Fibroblast of mammary gland (primary cell): ENCODE measurements at places on chromosomes 7 and 10.

GRCh38 chr10:131083915-131084790, 227.4 kb downstream of the TCERG1L start:
- DNase-seq: no peak

DNA sequence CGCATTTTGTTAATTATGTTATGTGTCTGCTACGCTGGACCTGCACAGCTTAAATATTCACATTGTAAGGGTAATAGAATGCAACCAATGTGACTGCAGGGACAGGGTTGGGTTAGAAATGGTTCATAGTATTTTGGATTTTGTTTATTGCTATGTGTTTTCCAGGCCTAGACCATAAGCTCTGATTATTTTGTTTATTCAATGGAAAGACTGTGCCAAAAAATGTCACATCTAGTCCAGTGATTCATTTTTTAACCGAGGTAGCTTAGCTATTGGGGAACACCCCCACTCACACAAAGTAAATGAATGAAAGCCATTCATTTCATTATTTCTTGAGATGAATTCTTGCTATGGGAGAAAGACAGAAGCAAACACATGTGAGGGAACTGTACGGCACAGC, 516.5 kb upstream of the ANKRD30A start:
- DNase-seq: no peak

GRCh38 chr7:14507617-14508016, 394.9 kb downstream of the DGKB start:
- DNase-seq: peak; percentile 66

- peak; percentile 12 for DNase-seq
Measured at GRCh38 chr10:61024856-61025201, 80.8 kb upstream of the RHOBTB1 start.

DNA sequence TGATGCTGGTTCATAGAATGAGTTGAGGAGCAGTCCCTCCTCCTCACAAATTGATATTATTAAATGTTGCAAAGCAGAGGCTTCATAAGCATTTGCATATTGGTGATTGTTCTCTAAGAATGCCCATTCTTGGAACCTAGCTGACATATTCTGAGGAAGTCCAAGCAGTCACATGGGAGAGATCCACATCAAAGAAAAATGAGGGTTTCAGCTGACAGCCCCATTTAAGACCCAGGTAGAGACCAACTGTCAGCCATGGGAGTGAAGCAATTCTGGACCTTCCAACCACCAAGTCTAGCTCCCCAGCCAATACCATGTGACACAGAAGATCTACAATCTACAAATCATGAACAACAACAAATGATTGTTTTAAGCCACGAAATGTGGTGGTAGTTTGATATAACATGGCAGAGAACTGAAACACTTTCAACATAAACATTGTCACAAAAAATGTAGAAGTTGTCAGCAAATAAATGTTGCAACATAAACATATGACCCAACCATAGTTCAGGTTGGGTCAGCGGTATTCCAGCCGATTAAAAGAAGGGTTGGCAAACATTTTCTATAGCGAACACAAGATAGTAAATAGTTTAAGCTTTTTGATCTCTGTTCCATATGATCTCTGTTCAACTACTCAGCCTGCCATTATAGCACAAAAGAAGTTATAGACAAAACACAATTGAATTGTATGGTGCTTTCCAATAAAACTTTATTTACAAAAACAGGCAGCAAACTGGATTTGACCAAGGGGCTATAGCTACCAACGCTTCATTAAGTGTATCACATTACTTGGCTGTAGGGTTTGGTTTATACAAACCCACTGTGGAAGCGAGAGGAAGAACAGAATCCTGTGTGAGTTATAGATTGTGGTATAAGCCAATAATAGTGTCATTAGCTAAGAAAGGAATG, 41.4 kb upstream of the MPP7 start:
- no peak for DNase-seq

GRCh38 chr10:42969147-42969546, 107.7 kb upstream of the RET start:
- DNase-seq: no peak

GRCh38 chr10:118587881-118588651, 7.4 kb downstream of the PRLHR start:
- no peak for DNase-seq

DNA sequence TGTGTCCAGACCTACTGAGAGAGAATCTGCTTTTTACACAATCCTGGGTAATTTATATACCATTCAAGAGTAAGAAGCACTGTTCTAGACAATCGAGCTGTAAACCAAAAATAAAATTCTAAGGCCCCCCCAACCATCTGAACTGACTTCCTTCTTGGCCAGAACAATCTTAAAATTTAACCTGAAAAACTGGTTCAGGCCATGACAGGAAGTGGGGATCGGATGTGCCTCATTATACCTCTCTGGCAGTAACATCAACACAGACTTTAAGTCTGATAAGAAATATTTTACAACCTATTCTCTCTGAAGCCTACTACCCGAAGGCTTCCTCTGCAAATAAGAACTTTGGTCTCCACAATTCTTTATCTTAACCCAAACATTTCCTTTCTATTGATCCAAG, 75.2 kb upstream of the KIF5B start:
- DNase-seq: no peak

GRCh38 chr10:29328983-29329382, 40.1 kb downstream of the LYZL1 start:
- peak; percentile 74 for DNase-seq

DNA sequence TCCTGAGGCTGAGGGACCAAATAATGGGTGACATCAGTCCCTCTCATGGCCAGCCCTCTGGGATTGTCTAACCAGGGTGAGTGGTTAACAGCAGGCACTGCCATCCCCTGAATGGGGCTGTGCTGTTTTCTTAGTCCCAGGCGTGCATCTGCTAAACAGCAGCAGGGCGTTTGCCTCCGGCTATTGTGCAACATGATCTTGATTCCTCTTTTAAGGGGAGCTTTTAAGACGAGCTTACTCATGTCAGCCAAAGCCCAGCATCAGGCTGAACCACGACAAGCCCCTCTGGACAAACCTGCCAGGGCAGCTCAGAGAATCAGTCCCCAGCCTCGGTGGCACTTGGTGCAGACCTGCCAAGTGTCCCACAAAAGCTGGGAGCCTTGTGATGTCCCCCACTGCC, 16.2 kb upstream of the IGFBP3 start:
- DNase-seq: no peak

- DNase-seq: peak; percentile 19
Measured at GRCh38 chr7:91880016-91880412, 488 bp downstream of the MTERF1 start.

GRCh38 chr10:68559841-68560185, 324 bp upstream of the TET1 start:
- DNase-seq: no peak

GRCh38 chr10:9825491-9826018, 1192.1 kb upstream of the CELF2 start:
- DNase-seq: no peak

DNA sequence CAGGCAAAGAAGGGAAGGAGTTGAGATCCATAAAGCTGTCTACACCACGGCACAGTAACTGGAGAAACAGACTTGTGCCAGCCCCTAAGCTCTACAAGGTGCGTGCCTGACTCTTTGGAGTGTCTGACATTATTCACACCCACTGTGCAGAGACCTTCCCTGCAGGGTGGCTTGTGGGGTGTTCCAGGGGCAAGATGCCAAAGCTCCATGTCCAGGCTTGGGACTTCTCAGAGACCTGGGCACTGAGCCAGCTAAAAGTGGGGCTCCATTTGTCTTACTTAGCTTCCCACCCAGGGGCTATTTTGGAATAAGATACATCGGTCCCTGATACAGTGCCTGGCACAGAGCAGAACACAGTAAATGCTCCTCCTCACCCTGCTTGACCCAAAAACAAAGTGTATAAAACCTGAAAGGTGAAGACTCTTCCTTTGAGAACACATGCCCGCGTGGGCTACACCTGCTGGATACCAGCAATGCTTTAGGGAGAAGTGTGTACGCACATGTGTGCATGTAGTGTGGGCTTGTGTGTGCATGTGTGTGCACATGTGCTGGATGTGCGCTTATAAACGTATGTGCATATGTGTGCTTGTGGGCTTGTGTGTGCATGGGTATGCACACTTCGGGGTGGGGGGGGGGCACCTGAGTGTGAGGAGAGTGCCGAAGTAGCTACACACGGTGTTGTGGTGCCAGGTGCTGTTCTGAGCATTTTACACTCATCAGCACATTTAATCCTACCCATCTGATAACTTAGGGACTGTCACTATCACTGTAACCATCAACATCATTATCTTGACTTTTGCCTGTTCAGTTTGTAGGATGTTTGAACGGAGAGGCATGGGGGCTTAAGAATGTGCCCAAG, 143.0 kb downstream of the ARHGAP22 start:
- DNase-seq: no peak

DNA sequence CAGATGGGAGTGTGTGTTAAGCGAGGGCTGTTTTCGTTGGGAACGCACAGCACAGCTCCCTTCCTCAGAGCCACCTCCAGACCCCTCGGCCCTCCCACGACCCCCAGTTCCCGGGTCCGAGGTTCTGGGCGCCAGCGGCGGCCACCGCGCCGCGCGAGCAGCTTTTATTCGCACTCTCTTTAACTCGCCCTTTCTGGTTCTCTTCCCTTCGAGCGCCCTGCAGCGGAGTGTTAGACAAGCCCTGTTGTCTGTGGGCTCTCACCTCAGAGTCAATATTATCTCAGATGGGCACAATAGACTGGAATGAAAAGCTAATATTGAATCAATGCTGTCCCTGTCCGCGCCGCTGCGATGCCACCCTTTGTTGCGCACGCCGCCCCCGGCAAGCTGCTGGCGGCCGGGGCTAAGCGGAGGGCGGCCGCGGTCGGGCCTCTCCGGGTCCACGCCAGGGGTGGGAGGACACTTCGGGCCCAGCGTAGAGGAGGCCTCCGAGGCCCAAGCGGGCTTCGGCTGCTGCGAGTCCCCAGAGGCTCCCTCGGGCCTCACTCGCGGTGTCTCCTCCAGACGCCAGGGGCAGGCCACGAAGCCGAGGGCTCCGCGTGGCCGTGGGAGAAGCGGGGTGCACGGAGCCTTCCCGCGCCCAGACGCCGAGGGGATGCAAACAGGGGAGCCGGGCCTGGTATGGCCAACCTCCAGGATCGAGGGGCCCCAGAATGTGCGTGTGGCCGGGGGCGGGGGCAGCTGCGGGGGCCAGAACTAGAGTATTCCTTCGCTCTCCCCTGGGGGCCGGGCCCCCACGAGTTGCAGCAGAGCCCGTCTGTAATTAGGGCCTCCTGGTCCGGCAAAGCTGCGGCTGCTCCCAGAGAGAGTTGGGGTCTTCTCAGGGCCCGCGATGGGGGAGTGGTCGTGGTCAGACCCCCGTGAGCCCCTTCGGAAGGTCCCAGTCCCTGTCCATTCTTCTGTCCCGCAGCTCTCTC, 7.9 kb upstream of the EMX2 start:
- no peak for DNase-seq

- no peak for DNase-seq
Measured at GRCh38 chr10:1142596-1142995, 86.4 kb downstream of the WDR37 start.

DNA sequence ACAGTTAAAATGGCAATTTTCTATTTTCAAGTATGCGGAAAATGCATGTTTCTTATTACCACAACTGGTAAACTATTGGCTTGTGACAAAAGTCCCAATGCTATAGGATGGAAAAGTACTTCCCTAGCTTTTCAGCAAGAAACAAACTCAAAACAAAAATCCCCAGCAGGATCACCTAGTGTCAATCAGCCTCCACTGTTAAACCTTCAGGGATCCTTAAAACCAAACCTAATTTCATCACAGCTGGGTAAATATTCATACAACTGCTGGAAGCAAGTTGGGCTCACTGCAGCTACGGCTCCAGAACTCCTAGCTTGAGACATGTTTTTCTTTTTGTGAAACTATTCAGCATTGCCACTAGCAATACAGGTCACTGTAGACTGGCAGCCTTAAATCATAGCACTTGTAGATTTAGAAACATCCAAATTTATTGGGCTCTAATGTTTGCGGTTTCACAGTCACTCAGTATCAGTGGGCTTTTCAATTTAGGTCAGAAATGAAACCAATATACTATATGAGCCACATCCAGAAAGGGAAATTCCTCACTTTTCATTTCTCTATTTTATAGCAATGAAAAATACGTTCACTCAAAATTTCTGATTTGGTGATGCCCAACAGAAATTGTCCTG, 145.2 kb upstream of the ANK3 start:
- no peak for DNase-seq

GRCh38 chr7:35723011-35723410, 28.1 kb upstream of the HERPUD2 start:
- peak; percentile 79 for DNase-seq

DNA sequence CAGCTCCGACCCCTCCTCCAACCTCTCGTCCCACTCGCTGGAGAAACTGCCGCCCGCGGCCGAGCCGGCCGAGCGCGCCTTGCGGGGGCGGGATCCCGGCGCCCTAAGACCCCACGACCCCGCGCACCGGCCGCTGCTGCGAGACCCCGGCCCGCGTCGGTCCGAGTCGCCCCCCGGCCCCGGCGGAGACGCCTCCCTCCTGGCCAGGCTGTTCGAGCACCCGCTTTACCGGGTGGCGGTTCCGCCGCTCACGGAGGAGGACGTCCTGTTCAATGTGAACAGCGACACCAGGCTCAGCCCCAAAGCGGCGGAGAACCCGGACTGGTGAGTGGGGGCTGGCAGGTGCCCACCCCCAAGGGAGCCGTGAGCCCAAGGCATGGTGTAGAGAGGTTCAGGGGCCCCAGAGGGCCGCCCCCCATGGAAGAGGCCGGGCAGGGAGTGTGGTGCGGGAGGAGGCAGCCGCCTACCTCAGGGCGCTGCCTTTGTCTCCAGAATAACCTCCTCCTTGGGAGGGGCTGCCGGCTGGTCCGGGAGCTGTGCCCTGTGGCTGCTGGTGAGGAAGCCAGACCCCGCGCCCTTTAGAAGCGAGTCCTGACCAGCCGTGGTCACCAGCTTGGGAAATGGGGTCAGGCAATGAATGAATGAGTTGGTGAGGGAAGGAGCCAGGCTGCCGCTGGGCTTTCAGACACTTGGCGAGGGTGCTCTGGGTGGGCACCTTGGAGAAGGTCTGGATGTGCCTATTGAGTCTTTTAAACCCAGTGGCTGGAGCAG, 1.3 kb downstream of the FAM20C start:
- no peak for DNase-seq

GRCh38 chr10:44201656-44202055, 183.2 kb downstream of the CXCL12 start:
- DNase-seq: no peak

GRCh38 chr7:73526896-73527821, 5.1 kb upstream of the BAZ1B start:
- no peak for DNase-seq

DNA sequence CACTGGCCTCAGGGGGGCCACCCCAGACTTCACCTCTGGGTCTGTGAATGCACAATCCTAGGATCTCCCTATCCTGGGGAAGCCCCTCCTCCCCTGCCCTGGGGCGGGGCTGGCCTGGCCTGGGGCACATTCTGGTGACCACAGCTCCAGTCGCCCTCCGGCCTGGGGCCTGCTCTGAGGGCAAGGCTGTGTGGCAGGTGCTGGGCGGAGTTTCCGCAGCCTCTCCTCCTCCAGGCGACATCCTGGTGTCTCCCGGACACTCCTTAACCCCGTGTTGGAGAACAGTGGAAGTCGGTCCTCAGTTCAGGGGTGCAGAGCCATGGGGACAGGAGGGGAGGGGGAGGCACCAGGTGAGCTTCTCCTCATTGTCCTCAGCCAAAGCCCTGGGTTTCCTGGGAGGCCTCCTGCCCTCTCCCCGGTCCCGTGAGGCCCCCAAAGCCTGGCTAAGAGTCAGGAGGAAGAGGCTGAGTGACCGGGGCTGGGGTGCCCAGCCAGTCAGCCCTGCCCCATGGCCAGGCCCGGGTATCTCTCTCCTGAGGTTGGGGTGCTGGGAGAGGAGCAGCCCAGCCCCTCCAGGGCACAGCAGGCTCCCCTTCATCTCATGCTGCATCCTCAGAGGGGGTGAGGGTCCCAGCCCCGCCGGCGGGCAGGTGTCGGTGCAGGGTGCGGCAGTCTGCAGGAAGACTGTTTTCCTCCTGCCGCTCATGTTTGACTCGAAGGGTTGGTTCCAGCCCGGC, 22.6 kb downstream of the UNCX start:
- DNase-seq: no peak
